Hematopoietic multipotent progenitor cell treated with erythropoietin and hydrocortisone succinate and interleukin-3 and kit ligand, for 17 days (in vitro differentiated cells): ENCODE measurements at places on chromosomes 5 and 9.

DNA sequence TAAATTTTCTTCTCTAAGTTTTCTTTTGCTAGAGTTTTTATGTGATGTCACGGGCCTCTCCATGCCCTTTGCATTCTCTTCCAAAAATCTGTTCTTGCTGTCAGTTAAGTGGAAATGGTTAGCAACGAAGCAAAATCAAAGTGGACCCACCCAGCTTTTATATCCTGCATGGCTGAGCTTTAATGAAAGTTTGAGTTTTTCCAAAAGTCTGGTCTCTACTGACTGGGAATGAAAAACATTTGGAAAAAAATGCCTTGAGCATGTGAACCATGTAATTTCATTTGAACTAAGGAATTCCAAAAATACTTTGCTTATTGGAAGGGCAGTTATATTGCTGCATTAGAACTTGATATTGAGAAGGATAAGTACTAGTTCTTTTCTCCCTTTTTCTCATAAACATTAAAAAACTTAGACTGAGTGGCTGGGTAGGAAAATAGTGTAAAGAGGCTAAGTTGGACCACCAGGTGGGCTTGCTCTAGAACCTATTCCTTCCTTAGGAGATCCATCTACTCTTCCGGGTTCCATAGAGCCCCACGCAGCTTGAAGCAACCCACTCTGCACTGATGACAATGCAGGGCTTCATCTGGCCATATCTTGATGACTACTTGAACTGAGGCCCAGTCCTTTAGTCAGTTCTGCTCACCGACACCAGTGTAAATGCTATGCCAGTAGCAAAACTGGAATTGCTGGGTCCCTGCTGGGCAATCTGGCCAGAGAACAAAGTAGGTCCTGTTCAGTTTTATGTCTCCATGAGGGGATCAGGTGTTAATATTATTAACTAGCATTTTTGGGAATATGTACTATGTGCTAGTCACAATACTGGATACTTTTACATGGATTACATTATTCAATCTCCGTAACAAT lies 17.4 kb upstream of the RIC1 start:
- no peak for DNase-seq

DNA sequence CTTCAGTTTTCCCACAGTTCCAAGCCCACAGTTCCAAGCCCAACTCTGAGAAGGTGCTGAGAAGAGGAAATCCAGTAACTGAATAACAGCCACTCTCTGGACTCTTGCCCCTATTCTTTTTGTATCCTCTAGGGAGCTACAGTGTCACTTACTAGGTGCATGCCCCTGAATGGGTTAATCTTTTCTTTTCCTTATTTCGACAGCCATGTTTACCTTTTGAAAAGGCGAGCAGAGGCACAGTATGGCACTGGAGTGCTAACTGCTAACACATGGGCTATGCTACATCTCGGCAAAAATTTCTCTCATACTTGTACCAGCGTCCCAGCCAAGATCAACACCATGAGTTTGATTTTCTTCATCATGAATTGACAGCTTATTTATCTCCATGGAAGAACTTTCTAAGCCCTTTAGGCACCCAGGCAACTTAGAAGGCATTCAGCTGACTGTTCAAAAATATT lies 222.6 kb downstream of the EBF1 start:
- no peak for DNase-seq

DNA sequence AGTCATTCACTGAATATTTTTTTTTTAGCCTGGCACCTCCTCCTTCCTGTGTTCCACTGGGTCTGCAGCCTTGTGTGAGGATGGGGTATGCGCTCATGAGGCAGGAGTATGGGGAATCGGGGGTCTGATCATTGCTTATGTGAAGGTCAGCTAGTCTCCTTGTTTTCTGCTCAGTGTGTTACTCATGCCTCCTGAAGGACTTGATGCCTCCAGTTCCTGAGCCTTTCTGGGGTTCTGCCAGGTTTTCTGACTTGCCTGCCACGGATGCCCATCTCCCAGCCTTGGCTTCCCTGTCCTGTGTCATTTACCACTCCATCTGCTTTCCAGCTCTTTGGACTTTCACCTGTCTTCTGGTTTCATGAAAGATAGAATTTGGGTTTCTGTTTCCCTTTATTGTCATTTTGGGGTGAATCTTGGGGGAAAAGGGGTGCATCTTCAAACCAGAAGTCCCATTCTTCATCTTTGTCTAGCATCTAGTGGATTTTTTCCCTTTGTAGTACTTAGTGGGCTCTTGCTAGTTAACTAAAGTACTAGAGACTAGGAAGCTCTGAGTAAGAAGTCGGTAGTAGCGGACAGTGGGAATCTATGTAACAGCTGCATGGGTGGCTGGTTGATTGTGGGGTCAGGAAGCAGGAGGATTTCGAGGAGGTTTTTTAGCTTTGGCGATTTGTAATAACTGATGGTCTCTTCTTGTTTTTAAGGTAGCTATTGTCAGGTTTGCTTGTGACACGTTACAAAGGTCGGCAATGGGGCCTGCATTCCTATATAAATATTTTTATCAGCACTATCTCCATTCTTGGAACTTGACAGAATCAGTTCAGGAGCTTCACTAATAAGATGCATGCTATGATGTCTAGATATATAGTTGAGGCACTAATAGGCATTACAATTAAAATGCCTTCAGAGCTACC lies 8.2 kb downstream of the OTULIN start:
- no peak for DNase-seq

DNA sequence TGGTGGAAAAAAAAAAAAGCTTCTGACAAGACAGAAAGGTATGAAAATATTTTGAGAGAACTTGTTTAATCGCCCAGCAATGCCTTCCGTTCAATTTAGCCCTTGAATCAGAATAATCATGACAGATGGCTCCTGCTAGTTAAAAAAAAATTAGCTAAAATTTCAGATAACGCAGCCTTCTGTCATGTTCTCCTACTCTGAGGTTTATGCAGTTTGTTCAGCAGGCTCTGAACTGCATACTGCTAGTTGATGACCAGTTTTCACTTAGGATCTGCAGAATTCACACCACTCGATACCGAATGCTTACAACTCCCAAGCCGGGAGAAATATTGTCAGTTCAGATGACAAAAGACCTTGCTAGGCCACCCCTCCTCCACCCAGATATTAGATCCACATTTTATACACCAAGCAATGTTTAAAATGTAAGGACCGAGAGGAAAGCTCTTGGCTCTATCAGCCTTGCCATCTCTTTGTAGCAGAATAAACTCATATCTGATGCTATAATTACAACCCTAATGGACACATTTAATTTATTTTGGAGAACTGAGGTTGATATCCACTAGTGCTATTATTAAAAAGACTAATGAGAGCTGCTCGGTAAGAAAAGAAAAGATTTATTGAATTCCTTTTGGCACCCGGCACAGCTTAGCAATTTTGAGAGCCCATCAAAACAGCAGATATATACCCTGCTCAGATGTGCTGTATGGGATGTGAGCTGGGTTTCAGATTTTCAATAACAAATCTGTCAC lies 322.8 kb downstream of the GLIS3 start:
- no peak for DNase-seq

DNA sequence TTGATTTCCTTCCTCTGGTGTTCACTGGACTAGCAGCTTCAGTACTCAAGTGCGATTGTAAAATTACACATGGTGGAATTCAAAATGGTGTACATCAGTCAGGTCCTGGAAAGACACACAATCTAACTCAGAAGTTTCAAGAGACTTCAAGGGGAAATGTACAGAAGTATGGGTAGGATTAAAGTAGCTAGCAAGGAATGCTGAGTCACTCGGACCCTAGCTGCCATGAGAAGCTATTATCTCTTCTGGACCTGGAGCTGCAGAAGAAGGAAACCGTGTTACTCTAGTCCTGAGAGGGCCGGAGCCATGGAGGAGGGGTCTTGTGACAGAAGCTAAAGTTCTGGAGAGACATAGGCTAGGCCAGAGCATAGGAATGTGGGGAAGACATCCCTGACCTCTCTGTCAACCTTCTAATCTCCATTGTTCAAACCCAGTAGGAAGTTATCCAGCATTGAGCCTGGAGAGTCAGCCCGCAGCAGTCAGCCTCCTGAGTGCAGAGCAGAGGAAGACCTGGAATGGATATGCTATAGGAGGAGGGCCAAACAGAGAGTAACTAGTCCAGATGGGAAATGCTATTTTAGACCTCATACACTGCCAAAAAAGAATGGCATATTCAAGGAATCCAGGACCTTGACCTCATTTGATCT lies 84.3 kb downstream of the GHR start:
- DNase-seq, result no peak

GRCh38 chr5:34449639-34450038 lies 206.5 kb upstream of the RAI14 start:
- no peak for DNase-seq

- DNase-seq, result no peak
Observed at GRCh38 chr5:88785746-88786565, 97.0 kb downstream of the MEF2C start.

GRCh38 chr5:126695091-126695490 lies 81.8 kb upstream of the LMNB1 start:
- no peak for DNase-seq

DNA sequence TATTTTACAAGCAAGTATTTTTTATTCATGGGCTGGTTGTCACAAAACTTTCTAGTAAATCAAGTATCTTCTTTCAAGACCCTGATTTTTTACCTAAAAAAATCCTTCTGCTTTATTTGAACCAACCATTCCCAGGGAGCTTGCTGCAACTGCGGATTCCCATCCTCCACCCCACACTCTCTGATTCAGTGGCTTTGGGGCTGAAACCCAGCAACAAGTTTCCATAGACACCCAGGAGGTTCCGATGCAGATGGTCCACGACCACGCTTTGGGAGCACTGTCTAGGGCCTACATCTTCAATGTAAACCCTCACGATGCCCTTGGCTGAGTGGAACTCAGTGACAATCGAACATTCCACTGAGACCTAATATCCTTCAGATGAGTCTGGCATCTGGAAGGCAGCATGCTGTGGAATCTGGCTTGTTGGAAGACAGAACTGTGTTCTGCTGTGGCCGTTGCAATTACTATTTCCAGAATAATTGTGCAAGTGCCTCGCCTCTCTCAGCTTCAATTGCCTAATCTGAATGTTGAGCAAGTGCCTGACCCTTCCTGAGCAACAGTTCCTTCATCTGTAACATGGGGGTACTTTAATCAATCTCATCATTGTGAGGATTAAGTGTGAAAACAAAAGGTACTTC lies 105.1 kb downstream of the INSYN2B start:
- DNase-seq, result no peak

DNA sequence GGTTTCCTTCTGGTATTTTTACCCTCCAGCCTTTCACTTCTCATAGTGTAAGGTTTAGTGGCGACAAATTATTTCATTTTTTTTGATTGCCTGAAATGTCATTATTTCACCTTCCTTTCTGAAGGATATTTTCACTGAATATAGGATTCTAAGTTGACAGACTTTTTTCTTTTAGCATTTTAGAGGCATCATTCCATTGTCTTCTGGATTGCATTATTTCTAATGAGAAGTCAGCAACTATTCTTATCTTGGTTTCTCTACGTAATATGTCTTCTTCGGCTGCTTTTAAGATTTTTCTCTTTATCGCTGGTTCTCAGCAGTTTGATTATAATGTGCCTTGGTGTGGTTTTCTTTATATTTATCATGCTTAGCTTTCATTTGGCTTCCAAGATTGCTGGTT lies 194.2 kb downstream of the GAPVD1 start:
- DNase-seq, result no peak

GRCh38 chr5:159051421-159052282 lies 48.1 kb downstream of the EBF1 start:
- DNase-seq, result no peak

- DNase-seq, result no peak
Observed at GRCh38 chr5:56813302-56813701, 2.0 kb upstream of the MAP3K1 start.

DNA sequence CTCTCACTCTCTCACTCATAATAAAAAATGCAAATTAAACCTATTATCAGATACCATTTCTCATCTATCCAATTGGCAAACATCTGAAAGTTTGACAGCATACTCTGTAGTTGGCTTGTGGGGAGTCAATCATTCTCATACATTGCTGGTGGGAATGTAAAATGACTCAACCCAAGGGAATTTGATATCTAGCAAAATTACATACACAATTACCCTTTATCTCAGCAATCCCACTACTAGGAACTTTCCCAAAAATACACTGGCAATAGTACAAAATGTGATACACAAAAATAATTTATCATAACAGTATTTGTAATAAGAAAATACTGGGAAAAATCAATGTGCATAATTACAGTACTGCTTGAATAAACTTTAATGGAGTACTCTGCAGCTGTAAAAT lies 731.3 kb downstream of the DTWD2 start:
- no peak for DNase-seq

DNA sequence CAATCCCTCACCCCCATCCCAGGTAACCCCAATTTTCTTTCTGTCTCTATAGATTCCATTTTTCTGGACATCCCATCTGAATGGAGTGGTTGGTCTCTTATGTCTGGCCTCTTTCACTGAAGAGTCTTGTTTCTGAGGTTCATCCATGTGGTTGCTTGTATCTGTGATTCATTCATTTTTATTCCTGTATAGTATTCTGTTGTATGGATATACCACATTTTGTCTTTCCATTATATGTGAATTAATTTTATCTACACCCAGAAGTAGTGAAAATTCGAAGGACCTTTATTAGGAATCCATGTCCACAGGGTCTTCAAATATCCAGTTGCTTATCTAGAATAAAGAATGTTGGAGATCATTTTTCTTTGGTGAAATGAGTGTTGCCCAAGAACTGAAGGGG lies 207.6 kb upstream of the MSX2 start:
- no peak for DNase-seq

- DNase-seq, result no peak
Observed at GRCh38 chr5:90590-91547, 1.1 kb upstream of the PLEKHG4B start.
